Fibroblast of mammary gland (primary cell): ENCODE measurements at places on chromosomes 2 and 18.

- no peak for DNase-seq
These were observed 307.4 kb upstream of the VWC2L start for GRCh38 chr2:214103276-214104001.

DNA sequence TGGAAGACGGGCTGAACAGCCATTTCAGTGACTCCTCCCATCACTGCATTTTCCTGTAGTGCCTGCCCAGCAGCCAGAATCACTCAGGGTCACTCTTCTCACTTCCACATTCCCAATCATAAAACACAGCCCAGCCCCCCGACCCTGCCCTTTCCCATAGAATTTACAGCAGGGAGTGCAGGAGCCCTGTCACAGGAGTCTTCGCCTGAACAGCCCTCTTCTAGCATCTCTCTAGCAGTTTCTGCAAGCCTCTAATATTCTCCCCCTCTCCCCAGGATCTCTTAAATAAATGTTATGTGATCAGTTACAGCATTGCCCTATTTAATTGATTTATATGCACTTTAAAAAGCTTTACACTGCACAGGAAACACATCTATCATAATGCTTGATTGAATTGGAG lies 42.9 kb upstream of the KLHL29 start:
- DNase-seq, result no peak

DNA sequence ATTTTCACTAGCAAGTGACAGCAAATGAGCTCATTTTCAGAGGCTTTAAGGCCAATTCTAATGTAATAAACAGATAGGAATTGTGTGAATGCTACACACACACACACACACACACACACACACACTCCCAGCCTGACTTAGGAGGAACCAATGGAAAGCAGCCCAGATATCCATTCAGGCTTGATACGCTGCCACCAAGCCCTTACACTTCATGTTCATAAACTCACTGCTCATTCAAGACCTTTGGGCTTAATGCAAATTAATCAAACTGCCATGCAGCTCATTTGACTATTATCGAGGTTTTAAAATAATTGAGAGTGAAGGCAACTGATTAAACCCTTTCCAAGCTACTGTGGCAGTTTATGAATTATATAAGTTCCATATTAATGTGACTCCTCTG lies 298.9 kb upstream of the NCKAP5 start:
- DNase-seq, result no peak

GRCh38 chr18:71168557-71169145 lies 879.8 kb downstream of the SOCS6 start:
- DNase-seq, result no peak

- no peak for DNase-seq
These were observed 39.8 kb downstream of the RHBDD1 start for GRCh38 chr2:226875438-226876225.

DNA sequence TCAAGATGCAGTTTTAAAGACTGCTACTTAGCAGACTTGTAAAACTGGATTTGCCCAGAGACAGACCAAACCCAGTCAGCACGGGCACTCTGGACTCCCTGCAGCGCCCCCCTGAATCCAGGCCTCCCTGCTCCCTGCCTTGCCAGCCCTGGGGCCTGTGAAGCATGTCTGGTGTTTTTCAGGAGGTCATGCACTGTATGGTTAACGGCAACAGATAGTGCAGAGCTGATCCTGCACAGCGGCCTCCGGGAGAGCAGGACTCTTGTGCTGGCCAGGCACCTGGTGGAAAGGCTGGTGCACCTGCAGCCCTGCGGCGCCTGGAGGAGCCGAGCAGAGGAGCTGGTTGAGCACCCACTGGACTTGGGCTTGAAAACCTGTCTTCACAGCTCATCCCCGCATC lies 30.4 kb downstream of the HDAC4 start:
- DNase-seq, result no peak
